ENCODE measurements at places on chromosomes 4 and X.

DNA sequence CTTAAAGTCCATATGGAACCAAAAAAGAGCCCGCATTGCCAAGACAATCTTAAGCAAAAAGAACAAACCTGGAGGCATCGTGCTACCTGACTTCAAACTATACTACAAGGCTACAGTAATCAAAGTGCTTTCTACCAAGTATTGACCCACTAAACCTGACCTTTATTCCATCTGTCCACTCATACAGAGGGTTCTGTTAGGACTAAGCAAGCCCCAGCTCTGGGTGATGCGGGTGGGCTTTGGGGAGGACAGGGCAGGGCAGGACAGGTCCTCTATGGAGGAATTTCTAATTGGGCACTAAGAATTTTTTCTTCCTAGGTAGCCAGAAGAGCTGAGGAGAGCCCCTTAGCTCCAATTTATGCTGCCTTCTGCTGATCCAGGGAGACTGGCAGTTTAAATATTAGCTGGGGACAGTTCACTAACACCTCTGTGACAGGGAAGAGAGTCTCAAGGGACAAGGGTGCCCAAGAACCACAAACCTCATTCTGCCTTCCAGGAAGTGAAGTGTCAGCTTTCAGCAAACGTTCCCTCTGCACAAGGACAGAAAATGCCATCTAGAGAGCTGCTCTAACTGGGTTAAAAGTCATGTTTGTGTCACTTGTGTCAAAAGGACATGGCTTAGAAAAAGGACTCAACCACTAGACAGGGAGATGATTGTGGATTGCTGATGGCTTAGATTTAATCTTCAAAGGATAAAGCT, 143.2 kb downstream of the KIT start:
- no peak for DNase-seq

GRCh38 chrX:22340022-22340616, 67.4 kb downstream of the CBLL2 start:
- DNase-seq, result no peak

DNA sequence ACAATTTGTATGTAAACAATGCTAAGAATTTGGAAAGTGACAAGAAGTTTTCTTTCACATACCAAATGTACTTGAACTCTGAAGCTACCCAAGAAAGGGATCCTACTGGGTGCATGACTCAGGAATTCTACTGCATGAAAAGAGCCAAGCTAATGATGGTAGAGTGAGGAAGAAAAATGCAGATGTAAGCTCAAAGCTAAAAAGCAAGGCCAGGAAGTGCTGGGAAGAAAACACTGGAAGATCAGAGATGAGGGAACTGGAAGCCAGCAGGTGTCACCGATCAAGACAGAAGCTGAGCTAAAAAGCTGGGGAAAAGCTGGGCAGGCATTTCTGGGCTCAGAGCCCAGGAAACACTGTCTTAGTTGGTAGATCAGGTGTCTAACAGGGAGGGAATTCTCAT, 449.1 kb downstream of the NKX6-1 start:
- DNase-seq, result no peak

- DNase-seq, result no peak
Measured at GRCh38 chr4:180808862-180809261, 1434.3 kb upstream of the TENM3 start.

- DNase-seq, result no peak
Measured at GRCh38 chr4:165838575-165838974, 34.5 kb upstream of the TLL1 start.

DNA sequence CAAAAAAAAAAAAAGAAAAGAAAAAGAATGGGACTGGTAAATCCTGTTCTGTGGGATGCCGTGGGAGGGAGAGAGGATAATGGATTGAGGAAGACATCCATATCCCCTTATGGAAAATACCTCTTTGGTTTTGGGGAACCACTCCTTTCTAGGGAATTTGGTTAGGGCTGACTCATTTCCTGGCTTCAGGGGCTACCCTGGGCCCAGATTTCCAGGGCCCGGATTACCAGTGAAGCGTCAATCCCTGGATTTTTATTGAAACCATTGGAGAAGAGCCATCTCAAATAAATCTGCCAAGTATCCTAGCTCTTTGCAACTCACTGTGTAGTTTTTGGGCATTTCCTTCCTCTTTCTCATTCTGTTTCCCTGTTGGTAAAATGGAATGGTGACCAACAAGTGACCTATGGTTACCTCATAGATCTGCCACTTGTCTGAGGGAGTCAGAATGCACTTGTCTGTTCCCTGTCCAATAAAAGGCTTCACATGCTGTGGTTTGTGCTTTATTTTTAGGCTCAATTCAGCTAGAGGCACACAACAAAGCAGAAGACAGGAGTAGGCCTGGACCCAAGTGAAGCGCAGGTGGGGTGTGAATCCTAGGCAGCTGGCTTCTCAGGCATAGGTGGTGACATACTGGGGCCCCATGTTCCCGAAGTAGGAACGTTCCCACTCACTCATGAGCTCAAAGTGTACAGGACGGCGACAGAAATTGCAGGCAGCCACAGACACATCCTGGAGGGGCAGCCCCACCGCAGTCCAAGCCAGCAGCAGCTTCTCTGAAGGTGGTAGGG, 8.6 kb downstream of the APEX2 start:
- DNase-seq, result no peak

DNA sequence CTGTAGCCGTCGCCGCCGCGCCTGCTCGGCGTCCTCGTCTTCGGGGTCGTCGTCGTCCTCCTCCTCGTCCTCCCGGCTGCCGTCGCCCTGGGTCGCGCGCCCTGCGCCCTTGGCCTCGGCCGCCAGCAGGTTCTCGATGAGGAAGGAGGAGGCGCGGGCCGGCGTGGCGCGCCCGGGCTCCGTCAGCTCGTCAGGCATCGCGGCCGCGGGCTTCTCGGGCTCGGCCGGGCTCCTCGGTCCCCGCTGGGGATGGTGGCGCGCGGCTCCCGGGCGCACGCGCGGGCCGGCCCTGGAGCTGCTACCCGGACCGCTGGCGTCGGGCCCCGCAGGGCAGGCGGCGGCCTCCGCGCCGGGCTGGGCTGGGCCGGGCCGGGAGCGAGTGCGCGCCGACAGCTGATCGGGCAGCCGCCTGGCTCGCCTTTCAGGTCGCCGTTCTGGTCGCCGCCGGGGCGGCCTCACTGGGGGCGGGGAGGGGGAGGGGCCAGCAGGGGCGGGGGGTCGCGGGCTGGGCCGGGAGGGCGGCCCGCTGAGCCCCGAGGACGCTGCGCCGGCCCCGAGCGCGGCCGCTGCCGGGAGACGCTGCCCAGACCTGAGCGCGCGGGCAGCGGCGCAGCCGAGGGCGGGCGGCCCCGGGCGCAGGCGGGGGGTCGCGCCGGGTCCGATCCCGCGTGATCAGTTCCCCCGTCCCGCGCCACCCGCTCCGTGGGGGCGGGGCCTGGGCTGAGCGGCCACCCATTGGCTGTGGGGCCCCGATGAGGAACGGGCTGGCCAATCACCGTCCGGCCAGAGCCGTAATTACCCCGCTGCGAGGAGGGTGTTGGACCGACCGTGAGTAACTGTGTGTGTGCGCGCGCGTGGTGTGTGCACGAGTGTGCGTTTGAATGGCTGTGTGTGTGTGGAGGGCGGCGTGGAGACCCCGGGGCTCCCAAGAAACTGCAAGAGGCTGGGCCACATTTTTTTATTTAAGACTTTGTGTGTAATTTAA, at the start of gene HMX1:
Gene HMX1, minus strand, starts transcription at position 423 of the 985 bp plus-strand sequence. Its CDS starts 225 bp downstream, at position 198.
- no peak for DNase-seq

GRCh38 chr4:176262243-176262642, 6.8 kb downstream of the ASB5 start:
- DNase-seq, result no peak

DNA sequence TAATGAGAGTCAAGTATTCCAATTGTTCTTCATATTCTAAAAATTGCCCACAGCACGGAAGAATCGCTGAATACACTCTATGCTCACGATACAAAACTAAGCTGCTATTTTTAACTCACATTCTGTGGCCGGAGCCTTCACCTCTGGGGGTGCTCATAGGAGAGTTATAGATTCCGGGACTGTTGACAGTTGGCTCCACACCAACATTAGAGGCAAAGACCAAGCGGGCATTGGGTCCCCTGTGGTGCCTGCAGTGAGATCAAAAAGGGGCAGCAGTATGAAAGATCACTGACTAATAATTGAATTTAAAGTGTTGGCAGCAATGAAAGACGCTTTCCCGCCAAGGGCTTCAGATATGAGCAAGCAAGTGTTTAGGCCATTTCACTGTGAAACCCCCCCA, 146.0 kb downstream of the TMEM144 start:
- no peak for DNase-seq

DNA sequence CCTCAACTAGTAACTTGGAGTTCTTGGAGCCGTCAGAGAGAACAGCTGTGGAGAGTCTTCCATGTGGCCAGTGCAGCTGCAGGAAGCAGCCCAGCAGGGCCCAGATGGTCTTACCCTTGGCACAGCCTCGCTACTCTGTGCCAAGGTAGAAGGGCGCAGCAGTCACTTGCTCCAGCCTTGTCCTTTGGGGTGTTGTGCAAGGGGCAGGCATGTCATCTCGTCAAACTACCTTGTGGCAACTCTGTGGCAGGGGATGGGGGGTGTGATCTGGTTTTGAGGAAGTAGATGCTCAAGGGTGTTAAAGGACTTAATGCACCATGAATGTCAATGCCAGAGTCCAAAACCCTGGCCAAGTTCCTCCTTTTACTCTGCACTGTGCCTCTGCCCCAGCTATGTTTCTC, 34.2 kb upstream of the TBC1D14 start:
- peak; percentile 27 for DNase-seq

DNA sequence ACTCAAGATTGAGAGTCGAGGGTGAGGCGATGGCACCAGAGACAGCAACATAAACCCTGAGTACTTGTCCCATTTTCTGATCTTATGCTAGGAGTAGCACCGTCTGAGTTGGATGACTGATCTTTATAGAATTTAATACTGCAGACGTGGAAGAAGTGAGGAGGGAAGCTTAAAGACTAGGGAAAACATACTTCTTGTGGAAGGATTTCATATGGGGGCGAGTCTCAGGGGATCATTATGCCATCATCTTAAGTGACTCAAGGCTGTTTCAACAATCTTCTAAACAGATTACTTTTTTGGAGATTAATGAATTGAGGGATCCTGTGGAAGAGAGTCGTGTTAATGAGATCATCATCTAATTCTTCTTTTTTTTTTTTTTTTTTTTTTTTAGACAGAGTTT, 17.2 kb upstream of the FAT1 start:
- no peak for DNase-seq

DNA sequence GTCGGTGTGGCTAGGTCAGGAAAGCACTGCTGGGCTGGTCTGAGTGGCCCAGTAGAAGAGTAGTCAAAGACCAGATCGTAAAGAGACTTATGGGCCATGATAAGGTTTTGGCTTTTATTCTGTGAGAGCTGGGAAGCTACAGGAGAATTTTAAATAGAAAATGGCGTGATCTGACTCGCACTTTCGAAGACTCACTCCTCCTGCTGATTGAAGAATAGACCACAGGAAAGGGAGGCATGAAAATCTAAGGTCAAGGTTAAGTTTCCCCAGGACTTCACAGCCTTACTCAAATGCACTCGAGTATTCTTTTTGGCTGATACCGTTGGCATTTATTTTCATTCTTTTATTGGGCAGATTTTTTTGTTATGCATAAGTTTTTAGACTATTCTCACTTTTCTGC, 231.4 kb upstream of the ANKRD50 start:
- no peak for DNase-seq

GRCh38 chrX:39453889-39454621, 643.7 kb downstream of the BCOR start:
- DNase-seq, result no peak

DNA sequence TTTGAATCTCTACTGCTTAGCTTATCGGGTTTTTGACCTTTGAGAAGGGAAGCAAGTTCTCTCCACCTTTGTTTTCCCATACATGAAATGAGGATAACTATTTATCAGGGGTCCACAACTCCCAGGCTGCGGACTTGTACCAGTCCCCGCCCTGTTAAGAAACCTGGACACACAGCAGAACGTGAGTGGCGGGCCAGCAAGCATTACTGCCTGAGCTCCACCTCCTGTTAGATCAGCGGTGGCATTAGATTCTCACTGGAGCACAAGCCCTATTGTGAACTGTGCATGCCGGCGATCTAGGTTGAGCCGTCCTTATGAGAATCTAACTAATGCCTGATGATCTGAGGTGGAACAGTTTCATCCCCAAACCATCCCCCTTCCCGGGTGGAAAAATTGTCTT, 579.5 kb downstream of the GALNTL6 start:
- no peak for DNase-seq

DNA sequence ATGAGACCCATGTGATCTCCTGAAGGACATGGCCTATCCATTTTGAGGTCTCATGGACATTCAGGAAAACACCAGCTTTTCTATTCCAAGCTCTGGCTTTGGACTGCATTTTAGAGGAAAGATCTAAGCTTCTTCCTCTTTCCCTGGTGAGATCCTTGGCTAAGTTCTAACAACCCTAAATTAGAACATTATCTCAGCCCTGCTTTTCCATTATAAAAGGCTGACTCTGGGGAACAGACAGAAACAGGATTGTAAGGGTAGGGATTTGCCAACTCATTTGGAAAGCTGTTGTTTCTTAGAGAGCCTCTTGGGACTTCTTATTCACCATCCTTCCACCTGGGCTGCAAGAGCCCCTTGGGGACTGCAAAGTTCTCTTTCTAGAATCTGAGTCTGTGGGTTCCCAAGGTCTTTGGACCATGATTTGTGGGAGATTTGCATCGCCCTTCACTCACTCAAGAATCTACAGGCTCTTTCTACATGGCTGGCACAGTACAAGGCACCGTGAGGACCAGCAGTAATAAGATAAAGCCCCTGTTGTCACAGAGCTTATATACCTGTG, 146.9 kb downstream of the FNIP2 start:
- no peak for DNase-seq

DNA sequence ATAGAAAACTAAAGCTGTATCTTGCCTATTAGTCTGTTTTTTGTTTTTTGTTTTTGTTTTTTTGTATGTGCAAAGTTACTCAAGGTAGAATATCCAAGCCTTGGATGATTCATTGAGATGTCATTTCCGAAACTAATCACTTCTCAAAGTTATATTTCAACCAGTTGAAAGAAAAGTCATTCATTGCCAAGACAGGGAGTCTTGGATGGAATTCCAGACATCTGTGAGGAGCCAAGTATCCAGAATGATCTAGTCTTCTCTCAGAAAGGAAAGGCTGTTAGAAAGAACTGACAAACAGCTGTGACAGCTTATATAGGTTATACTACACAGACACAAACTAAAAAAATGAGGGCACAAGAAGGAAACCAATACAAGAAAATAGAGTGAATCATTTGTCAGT, 141.1 kb upstream of the NDST3 start:
- DNase-seq, result no peak

DNA sequence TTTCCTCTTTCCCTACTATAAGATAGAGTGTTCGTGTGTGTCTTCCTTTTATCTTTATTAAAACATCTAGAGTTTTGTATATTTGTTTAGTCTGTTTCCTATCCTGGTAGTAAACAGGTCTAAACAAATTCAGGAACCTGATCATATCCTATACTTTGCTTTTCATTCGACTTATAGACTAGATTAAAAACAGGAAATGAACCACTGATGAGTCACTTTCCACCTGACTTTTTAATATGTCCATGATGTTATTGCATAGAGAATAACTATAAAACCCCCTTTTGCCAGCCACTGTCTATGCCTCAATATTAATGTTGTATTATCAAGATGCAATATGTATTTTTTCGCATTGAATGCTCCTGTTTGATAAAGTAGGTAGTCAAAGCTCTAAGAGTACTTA, 1794.0 kb downstream of the STIM2 start:
- DNase-seq, result no peak

GRCh38 chrX:139008185-139008584, 296.7 kb upstream of the FGF13 start:
- DNase-seq, result no peak

All from CD4-positive, alpha-beta T cell treated with Interleukin-4 for 4 hours (primary cell).